ENCODE measurements at places on chromosomes 1 and 21.

GRCh38 chr1:69256036-69256435 is 311.7 kb upstream of the LRRC7 start:
- no peak for DNase-seq

- DNase-seq, result no peak
Measured at GRCh38 chr1:44839576-44839975, 3.5 kb downstream of the PTCH2 start.

- DNase-seq, result no peak
Measured at GRCh38 chr1:186872291-186872690, 43.5 kb downstream of the PLA2G4A start.

- no peak for DNase-seq
Measured at GRCh38 chr1:172699111-172699510, 40.2 kb downstream of the FASLG start.

DNA sequence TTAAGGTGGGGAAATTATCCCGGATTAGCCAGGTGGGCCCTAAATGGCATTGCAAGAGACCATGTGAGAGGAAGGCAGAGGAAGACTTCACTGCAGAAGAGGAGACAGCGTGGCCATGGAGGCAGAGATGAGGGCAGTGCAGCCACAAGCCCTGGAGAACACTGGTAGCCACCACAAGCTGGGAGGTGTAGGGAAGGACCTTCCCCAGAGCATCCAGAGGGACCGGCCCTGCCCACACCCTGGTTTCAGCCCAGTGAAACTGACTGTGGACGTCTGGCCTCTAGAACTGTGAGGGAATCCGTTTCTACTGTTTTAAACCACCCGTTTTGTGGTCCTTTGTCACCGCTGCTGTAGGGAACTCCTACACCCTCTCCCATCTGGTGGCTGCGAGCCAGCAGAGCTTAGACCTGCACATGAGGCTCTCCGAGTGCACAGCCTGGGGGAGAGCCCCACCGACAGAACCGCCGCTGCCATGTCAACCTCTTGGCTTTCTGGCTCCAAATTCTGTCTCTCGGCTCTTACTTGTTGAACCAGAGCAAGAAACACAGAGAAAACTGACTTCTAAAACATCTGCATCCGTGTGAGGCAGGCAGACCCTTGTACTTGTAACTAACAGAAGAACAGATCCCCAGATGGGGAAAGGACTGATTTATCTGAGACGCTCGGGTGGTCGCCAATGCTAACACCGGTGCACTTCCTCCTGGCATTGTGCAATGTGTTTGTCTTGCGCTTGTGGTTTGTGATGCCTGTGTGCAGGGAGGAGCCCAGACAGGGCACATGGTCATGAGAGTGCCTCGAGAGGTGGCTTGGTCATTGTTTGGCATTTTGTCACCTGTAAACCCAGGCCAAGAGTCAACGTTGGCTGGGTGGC is 90.8 kb upstream of the TMPRSS2 start:
- DNase-seq, result no peak

- DNase-seq, result no peak
Measured at GRCh38 chr1:48851638-48852037, 74.9 kb upstream of the BEND5 start.

DNA sequence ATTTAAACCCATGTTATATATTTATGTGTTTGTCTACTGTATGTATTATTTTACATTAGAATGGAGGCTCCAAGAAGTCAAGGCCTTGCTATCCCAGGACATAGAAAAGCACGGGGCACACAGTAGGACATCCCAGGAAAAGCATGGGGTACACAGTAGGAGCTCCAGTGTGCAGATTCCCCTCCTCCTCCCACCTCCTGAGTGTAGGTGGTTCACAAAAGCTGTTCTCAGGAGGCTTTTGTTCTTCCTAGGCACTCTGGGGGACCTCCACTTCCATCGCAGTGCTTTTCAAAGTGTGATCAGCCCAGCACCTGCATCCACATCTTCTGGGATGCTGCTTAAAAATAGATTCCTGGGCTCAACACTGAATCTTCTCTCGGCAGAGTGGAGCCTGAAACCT is 30.8 kb upstream of the VTCN1 start:
- DNase-seq, result no peak

DNA sequence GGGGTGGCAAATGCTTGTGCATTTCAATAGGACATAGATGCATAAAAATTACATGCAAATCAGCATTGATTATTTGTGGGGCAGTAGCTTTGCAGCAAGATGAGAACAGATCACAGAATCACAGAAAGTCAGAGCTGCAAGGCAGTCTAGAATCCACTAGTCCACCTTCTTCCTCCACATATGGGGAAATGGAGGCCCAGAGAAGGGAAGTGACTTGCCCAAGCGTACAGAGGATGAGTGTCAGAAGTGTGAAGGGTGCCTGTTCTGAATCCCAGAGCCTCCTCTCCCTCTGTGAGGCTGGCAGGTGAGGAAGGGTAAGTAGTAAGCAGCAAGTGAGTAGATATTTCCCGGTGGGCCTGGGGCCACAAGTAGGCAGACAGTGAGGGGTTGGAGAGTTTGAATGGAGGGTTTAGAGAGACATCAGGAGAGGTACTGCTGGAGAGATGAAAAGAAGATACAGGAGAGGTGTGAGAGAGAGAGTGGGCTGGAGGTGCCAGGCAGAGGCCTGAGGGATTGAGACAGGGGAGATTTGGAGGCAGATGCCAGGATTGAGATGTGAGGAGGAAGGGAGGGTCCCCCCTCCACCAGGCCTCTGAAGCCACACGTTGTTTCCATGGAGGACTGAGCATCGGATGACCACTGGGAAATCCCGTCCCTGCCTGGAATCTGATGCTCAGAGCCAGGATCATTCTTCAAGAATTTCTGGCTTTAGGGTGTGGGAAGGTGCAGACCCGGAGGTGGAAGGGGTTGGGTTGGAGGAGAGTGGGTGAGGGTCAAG is 4.8 kb upstream of the MYOG start:
- no peak for DNase-seq

DNA sequence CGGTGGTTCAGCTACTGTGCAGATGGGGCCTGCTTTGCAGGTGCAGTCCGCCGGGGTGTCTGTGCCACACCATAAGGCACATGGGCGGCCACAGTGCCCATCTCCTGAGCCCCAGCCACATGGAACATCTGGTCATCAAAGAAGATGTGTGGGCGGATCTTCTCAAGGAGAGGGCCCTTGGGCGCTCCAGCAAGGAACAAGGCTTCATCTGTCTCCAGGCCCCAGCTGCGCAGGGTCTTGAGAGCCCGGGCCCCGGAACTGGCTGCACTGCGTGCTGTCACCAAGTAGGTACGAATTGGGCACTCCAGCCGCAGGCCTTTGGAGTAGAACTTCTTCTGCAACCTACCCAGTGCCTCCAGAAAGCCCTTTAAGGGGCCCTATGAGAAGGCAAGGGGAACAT is 12.8 kb downstream of the NT5C1A start:
- DNase-seq, result no peak

DNA sequence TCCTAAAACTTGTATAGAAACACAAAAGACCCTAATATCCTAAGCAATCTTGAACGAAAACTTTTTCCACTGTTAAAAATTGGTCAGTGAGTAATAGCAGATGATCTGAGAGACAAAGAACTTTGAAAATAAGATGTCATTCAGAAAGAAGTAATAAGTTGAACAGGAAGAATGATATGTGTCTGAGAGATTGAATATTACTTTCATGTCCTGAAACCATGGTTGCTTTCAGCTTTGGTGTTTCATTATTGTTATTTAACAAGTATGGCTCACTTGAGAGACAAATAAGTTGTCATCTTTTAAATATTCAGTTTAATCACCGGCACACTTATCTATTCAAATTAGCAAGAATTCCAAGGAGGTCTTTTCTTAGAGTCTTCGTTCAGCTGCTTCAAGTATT is 11.4 kb downstream of the PRKACB start:
- no peak for DNase-seq

GRCh38 chr1:56849750-56850149 is 4.8 kb upstream of the C8A start:
- DNase-seq, result no peak

- no peak for DNase-seq
Measured at GRCh38 chr1:248618878-248619277, 16.0 kb downstream of the OR2T11 start.

GRCh38 chr21:44360159-44360558 is 6.7 kb downstream of the TRPM2 start:
- DNase-seq, result no peak

GRCh38 chr1:29939079-29939478 is 702.8 kb downstream of the PTPRU start:
- DNase-seq, result no peak

DNA sequence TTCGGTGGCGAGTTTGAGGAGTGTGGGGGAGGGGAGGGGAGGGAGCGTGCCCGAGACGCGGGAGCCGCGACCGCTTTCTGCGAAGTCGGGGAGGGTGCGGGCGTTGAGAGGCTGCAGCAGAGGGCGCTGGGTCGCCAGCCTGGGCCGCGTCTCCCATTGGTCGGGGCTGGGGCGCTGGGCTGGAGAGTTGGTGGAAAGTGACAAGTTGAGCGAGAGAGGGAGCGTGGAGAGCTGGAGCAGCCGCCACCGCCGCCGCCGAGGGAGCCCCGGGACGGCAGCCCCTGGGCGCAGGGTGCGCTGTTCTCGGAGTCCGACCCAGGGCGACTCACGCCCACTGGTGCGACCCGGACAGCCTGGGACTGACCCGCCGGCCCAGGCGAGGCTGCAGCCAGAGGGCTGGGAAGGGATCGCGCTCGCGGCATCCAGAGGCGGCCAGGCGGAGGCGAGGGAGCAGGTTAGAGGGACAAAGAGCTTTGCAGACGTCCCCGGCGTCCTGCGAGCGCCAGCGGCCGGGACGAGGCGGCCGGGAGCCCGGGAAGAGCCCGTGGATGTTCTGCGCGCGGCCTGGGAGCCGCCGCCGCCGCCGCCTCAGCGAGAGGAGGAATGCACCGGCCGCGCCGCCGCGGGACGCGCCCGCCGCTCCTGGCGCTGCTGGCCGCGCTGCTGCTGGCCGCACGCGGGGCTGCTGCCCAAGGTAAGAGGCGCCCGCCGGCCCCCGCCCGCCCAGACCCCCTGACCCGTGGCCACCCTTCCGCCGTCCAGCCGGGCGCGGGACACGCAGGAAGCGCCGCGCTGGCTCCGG is at the start of gene ROR1:
Gene ROR1 (plus strand): TSS at position 203 of the 802 bp plus-strand sequence.
- peak; percentile 95 for DNase-seq

DNA sequence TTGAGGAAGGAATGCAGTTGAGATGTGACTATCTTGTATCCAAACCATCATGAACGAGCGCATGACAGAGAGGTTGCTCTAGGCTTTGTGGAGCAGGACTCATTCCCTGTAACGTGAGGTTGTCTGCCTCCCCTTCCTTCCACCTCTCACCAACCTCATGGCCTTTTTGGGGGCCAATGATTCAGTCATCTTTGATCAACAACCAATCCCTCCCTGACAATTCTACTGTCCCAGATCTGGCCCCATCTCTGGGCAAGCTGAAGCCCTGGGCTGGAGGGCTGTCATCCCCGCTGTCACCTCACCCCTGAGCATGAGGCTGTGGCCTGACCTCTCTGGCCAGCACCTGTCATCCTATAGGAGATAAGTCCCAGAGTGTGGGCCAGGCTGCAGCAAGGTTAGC is 19.7 kb downstream of the MTARC1 start:
- no peak for DNase-seq

DNA sequence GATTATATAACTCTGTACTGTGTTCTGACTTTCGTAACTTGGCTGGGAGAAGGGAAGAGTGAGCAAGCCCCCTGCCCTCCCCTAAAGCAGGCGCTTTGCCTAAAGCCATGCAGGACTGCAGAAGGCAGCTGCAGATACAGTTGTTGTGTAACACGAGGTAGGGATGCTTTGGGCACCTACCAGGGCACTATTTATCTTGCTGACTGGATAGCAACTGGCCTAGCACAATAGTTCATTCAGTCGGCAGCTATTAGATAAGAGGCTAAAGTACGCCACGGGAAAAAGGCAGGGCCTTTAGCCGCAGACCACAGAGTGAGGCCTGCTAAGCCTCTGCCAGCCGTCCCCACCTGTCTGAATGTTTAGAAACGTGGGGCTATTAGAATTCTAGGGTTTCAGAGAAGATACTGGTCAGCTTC is 80.9 kb downstream of the TTC3 start:
- no peak for DNase-seq

DNA sequence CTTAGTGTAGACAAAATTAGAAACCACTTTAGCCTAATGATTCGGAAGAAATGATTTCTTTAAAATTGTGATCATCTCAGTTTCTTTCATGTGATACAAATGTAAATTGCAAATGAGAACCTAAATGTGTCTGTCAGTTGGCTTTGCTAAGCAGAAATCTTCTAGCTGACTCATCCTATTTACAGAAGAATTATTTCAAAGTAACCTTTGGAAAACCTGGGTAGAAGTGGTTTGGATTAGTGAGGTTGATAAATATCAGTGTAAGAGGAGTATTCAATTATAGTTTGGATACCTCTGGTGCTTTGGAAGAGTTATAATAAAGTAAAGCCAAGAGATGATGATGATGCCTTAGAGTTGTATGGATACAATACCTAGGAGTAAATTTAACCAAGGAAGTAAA is 37.4 kb downstream of the CC2D1B start:
- no peak for DNase-seq

DNA sequence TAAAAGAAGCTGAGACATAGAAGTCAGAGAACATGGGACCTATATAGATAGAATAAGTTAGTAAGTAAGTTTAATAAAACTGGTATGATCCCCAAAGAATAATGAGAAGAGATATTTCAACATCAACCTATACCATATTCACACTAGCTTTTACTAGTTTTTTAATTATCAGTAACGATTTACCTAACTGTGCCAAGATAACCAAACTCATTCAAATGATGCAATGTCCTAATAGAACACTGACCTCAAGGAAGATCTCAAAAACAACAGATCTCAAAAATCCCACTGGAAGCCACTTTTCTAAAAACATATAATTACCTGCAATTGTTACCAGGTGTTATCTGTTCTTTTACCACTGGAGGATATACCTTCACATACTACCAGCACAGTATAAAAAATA is 38.7 kb downstream of the ANKRD13C start:
- DNase-seq, result no peak

GRCh38 chr1:113479713-113480676 is 89.7 kb downstream of the MAGI3 start:
- DNase-seq, result no peak

GRCh38 chr1:238346340-238346739 is 455.6 kb upstream of the ZP4 start:
- no peak for DNase-seq

DNA sequence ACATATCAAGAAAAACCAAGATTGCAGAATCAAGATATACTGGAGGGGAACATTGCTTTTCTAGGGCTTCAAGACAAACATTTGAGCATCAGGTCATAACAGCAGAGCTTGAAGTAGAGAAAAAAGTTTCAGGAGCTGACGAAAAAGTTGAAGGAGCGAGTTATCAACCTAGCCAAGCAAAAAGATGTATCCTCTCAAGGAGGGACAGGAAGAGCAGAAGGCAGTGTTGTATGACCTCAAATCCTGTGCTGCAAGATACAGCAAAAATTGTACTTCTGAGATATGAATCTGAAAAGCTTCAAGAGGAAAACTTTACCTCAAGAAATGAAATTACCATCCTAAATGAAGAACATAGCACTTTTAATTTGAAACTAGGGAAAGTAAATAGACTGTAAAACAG is 153.1 kb downstream of the AK5 start:
- no peak for DNase-seq

- DNase-seq, result no peak
Measured at GRCh38 chr1:245773344-245773743, 618.6 kb downstream of the KIF26B start.

GRCh38 chr21:40080385-40080784 is 213.1 kb downstream of the PCP4 start:
- no peak for DNase-seq

GRCh38 chr1:179038528-179039281 is 13.0 kb downstream of the FAM20B start:
- no peak for DNase-seq
